ENCODE measurements at places on chromosomes 12 and 14. TPM values are rescaled to one million over a fixed set of nuclear protein-coding genes. Genes with fewer than 3 reads are reported as not detected.

Gene NDUFB1
- total RNA-seq: 282 TPM

Gene KRT6A
- not detected for total RNA-seq

Gene NUP37
- 19.3 TPM for total RNA-seq

Gene IAPP
- not detected for total RNA-seq

Gene SLC2A13
- total RNA-seq: 51.1 TPM

DNA sequence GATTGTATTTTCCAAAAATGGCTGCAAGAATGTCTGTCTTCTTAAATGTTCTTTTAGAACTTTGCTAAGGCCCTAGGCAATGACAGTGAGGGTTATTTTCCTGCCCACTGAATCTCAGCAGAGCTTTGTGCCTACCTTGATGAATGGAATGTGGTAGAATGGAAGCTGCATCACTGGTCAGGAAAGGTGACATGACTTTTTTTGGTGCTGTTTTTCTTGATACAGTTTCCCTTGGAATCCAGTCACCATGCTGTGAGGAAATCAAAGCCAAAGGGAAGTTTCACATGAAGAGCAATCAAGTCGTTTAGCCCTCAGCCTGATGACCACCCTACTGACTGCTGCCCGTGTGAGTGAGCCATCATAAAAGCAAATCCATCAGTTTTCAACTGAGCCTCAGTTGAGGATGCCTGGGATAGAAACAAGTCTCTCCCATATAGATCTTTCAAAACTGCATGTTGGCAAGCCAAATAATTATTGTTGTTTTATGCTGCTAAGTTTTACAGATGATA, 886.0 kb upstream of the FBXO33 start:
- peaks cover 1% of the 10 kb centered on the region for H3K36me3 ChIP-seq
- no peak overlapping the region for H3K4me3 ChIP-seq
- no peak overlapping the region for H3K27ac ChIP-seq
- no peaks in the 10 kb centered on the region for H3K27me3 ChIP-seq

DNA sequence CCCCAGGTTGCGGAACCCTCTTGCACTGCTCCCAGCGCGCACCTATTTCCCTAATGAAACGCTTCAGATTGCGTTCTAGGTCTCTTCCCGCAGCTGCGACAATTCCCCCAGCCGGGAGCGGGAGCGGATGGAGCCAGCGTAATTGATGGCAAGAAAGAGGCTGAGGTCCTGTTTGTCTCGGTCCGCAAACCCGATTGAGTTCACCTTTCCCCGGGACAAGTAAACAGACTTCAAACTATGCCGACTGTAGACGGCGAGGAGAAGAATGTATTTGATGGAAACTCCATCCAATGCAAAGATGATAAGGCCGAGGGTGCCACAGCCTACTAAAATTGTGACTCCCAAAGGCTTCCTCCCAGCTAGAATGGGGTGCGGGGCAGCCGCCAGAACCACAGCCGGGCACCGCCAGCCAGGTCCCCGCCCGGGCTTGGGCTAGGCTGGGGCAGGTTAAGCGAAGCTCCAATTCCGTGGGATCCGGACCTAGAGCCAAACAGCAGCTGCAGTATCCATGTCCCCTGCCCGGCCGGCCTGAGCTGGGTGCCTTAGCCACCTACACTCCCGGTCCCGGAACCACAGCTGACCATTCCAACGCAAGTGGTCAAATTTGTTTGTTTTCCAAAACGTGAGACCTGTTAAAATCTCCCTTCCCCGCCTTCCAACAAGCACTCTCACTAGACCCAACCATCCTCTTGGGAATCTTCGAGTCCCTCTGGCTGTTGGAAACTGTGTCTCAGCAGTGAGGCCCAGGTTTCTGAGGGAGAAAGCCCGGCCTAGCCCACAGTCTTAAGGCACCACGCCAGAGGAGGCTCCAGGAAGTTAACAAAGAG, 5.5 kb downstream of the NKX2-1 start:
- no peak for DNase-seq
- H3K27me3 ChIP-seq: peaks cover 98% of the 10 kb centered on the region
- no peak overlapping the region for H3K27ac ChIP-seq
- H3K4me3 ChIP-seq: no peak overlapping the region
- peaks cover 11% of the 10 kb centered on the region for H3K4me1 ChIP-seq

DNA sequence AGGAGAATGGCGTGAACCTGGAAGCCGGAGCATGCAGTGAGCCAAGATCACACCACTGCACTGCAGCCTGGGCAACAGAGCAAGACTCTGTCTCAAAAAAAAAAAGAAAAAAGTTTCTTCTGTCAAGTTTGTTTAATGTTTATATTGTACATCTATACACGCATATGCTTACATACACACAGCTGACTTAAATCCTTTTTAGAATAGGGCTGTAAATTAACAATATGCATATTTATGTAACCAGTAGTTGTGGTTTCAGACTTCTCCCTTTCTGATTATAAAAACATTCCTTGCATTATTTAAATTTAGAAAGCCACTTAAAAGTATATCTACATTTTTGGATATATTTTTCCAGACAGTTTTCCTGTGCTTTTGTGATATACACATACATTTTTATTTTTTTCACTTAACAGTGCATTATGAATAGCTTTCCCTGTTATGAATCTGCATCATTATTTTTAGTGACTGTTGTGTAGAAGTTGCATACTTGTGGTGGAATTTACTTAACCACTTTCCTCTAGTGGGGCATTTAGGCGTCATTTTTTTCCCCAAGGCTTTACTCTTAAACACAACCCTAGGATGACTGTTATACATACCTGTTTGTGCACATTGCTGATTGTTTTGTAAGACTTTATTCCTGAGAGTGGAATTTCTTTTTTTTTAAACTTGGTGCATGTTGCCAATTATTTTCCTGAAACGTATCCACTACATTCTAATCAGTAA, 29.4 kb downstream of the POLR3B start:
- H3K27me3 ChIP-seq: no peaks in the 10 kb centered on the region
- no peak overlapping the region for H3K4me3 ChIP-seq
- H3K36me3 ChIP-seq: no peaks in the 10 kb centered on the region
- no peak overlapping the region for H3K27ac ChIP-seq
- DNase-seq: no peak
- no peaks in the 10 kb centered on the region for H3K4me1 ChIP-seq

DNA sequence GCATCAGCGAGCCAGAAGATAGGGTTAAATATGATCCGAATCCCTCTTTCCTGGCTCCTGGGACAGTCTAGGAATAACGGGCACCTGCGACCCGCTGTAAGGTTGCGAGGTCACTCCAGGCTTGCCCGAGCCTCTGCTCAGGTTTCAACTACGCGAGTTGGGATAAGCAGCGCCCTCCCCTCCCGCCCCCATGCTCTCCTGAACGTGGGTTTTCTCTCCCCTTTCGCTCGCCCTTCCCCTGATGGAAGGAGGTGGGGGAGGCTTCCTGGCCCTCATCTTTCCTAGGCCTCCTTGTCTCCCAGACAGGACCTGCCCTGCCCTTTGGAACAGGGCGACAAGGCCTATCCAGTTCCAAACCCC, 753 bp upstream of the ATP5MC2 start:
- peaks cover 12% of the 10 kb centered on the region for H3K36me3 ChIP-seq
- H3K4me1 ChIP-seq: peaks cover 10% of the 10 kb centered on the region
- DNase-seq: peak; percentile 41
- peak overlapping the region; percentile 28 for H3K4me3 ChIP-seq

DNA sequence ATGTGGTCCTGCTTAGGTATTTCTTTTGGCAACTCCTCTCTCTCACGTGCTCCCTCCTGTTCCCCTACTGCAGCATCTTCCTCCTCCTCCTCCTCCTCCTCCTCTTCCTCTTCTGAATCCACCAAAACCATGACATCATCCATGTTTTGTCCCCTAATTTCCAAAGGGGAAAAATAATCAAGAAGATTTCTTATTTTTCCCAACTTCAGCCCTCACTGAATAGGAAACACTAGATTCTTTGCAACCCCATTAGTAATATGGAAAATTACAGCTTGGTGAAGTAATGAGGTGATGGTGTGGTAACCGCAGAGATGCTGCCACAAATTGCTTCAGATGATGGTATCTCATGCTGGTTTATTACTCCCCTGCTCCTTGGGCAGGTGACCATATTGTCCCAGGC, 7.5 kb upstream of the WSB2 start:
- no peak overlapping the region for H3K4me3 ChIP-seq
- DNase-seq: no peak
- no peaks in the 10 kb centered on the region for H3K36me3 ChIP-seq
- H3K27ac ChIP-seq: no peak overlapping the region
- no peaks in the 10 kb centered on the region for H3K27me3 ChIP-seq

DNA sequence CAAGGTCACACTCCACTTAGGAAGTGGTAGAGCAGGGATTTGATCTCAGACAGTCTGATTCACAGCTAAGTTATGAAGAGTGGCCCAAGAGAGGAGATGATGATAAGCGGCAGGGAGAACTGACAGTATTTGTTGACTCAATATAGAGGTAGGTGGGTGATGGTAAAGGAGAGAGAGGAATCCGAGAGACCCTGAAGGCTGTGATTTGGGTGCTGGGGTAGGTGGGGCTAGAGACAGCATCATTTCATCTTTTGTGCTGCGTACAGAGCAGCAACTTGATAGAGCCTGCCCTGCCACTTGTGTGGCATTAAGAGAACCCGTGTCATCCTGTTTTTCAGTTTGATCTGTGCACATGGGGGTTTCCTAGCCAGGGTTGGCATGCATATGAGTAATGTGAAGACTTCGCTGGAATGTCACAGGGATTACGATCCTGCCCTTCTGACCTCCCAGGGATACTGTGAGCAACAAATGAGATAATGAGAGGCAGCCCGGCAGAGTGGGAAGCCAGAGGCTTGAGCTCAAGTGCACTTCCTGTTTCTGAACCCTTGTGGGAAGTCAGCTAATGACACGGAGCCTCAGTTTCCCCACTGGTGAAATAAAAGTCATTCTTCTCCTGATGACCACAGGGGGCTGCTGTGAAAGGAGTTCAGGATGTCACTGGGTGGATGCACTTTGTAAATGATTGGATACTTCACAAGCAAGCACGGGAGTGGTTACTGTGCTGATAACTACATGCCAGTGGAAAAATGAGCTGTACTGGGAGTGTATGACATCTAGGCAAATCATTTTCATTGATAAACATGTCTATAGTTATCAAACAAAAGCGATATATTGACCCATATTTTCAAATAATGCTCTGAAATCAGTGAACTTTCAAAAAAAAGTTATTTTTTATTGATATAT, 59.5 kb upstream of the IGF1 start:
- no peaks in the 10 kb centered on the region for H3K4me1 ChIP-seq
- DNase-seq: no peak
- no peaks in the 10 kb centered on the region for H3K27me3 ChIP-seq
- no peaks in the 10 kb centered on the region for H3K36me3 ChIP-seq

DNA sequence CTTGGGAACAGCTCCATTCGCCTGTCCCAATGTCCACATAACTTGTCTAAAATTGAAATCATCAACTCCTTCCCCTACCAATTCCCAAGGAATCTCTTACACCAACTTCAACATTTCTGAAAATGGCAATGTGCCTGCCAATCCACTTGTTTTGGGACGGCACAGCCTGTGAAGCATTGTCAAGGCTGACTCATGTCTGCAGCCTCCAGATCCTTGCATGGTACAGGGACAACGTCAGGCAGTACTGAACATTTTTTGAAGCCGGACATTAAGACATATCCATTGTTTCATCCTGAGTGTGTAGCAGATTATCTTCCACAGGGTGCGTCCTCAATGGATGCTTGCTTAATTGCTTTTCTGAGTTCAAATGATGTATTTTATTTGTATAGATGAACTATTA, 794.1 kb downstream of the BCL11B start:
- no peaks in the 10 kb centered on the region for H3K36me3 ChIP-seq
- no peak for DNase-seq
- no peak overlapping the region for H3K27ac ChIP-seq
- H3K4me1 ChIP-seq: no peaks in the 10 kb centered on the region

Data from transverse colon (tissue), 4 donors.